Large intestine (tissue), 12 donors: ENCODE measurements at places on chromosomes 13 and 19.

DNA sequence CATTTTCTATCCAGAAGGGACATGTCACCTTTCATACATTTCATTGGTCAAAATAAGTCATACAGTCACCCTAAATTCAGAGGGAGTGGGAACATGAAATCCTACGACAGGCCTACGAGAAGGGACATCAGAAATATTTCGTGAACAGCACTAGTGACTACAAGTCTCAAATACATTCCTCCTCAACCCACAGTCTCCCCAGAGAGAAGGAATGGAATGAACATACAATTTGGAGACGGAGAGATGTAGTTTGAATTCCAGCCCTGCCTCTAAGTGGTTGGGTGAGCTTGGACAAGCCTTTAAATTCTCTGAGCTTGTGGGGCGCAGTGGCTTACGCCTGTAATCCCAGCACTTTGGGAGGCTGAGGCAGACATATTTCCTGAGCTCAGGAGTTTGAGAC lies 9.9 kb downstream of the SERTM1 start:
- H3K27ac ChIP-seq, result no peak overlapping the region
- H3K36me3 ChIP-seq, result no peaks in the 10 kb centered on the region
- no peak for DNase-seq
- no peaks in the 10 kb centered on the region for H3K4me1 ChIP-seq
- H3K27me3 ChIP-seq, result no peaks in the 10 kb centered on the region
- H3K4me3 ChIP-seq, result no peak overlapping the region

DNA sequence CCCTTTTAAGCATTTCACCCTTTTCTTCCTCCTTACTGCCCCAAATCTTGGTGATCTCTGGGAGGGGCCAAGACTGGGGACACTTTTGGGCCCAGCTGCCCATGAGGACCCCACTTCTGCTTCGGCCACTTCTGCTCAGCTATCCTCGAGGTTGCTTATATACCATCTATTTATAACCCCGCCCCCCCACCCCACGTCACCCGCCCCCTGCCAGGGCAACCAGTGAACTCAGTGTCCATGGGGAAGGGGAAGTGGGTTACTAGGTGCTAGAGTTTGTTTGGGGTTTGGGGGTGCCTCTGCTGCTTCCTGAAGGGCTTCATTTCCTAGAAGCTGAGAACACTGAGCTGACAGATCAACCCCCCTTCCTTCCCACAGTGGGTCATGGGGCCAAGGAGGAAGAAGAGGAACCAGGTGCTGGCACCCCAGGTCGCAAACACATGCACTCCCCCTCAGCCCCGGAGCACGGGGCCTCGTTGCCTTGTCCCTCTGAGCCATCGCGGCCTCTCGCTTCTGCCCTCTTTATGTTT lies 6.1 kb upstream of the ADGRE5 start:
- H3K4me1 ChIP-seq, result peaks cover 12% of the 10 kb centered on the region
- DNase-seq, result peak; percentile 39
- peak overlapping the region; percentile 58 for H3K27ac ChIP-seq

- DNase-seq, result no peak
- no peak overlapping the region for H3K27ac ChIP-seq
- H3K27me3 ChIP-seq, result no peaks in the 10 kb centered on the region
- H3K36me3 ChIP-seq, result no peaks in the 10 kb centered on the region
- H3K4me1 ChIP-seq, result no peaks in the 10 kb centered on the region
Measured at GRCh38 chr13:101639711-101640110, 187.2 kb downstream of the ITGBL1 start.

GRCh38 chr19:41501854-41502253 lies 58.9 kb downstream of the ERICH4 start:
- no peak for DNase-seq
- H3K4me3 ChIP-seq, result no peak overlapping the region
- no peaks in the 10 kb centered on the region for H3K4me1 ChIP-seq
- H3K27me3 ChIP-seq, result peaks cover 2% of the 10 kb centered on the region

DNA sequence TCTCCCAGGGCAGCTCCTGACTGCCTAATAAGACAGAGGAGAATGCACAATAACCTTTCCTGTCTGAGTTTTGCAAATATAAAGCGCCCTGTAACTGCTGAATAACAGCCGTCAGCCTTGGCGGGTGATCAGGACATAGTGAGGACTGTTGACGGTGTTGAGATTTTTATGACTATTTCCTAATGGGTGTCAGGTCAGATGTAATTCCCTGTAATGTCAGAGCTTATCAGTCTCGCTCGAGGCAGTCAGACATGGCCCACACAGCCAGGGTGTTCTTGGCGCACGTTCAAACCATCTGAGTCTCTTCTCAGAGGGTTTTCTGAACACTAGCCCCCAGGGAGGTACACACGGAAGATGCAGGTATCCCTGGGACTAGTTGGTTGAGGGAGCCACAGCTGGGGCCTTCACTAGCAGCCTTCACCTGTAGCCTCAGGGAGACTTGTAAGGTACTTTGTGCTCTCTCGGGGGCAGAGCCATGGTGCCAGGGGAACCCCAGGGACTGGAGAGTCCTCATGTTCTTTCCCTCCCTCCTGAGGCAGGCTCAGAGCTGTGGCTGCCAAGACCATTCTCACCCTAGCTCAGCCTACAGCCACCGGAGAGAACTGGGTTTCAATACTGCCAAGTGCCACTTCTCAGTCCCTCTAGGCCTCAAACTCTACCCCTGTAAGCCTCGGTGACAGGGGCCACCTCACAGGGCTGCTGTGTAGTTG lies 213.1 kb downstream of the UQCRFS1 start:
- H3K4me1 ChIP-seq, result no peaks in the 10 kb centered on the region
- no peak overlapping the region for H3K4me3 ChIP-seq
- H3K27me3 ChIP-seq, result no peaks in the 10 kb centered on the region

DNA sequence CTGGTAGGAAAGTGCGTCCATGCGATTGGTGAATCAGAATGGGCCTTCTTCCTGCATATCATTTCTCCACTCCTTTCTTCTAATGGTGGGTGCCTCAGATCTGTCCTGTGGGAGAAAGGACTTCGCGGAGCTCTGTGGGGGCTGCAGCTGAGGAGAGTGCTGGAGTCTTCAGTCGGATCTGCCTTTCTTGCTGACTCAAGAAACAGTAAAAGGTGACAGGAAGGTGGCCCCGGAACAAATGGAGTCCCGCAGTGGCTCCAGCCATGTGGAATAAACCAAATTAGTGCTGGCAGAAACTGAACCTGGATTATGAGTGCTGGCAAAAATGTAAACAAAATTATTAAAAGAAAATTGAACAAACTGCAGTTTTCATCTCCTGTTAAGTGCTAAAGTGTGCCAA lies 15.1 kb upstream of the GAS6 start:
- DNase-seq, result no peak
- H3K4me1 ChIP-seq, result peaks cover 2% of the 10 kb centered on the region
- H3K4me3 ChIP-seq, result no peak overlapping the region
- no peaks in the 10 kb centered on the region for H3K36me3 ChIP-seq

DNA sequence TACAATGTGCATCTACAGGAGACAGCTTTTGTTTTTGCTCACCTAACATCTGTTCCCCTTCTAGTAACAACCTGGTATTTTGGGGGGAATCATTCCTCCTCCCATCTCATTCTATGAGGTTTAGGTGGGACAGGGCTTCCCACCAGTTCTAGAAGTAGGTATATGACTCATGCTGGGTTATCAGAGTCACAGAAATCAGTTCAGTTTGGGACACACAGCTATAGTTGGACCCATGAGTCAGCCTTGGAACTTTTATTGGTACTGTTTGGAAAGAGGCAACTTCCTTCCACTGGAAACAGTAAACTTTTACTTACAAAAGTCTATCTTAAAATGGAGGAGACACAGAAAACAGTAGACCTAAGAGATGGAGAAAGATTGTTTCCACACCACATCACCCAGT lies 185.5 kb downstream of the DNAJC3 start:
- no peak for DNase-seq
- H3K27me3 ChIP-seq, result no peaks in the 10 kb centered on the region
- peaks cover 4% of the 10 kb centered on the region for H3K36me3 ChIP-seq
- H3K4me1 ChIP-seq, result no peaks in the 10 kb centered on the region

DNA sequence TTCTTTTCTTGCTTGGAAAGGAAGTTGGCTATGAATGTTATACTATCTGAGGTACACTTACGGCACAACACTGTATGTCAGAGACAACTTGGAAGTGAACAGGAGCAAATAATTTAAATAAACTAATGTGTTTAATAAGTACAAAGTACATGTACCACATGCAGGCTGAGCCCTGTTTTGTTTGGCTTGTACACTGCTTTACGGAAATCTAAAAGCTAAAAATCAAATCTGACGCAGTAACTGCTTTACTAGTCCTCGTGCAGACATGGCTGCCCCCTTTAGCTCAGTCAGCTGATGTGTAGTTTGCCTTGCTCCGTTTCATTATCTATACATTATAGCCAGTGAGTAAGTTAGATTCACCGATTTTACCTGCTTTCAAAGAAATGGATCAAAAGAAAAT lies 36.5 kb downstream of the TDRD3 start:
- H3K27me3 ChIP-seq, result no peaks in the 10 kb centered on the region
- H3K4me3 ChIP-seq, result no peak overlapping the region
- H3K4me1 ChIP-seq, result no peaks in the 10 kb centered on the region
- H3K36me3 ChIP-seq, result no peaks in the 10 kb centered on the region
- DNase-seq, result no peak

DNA sequence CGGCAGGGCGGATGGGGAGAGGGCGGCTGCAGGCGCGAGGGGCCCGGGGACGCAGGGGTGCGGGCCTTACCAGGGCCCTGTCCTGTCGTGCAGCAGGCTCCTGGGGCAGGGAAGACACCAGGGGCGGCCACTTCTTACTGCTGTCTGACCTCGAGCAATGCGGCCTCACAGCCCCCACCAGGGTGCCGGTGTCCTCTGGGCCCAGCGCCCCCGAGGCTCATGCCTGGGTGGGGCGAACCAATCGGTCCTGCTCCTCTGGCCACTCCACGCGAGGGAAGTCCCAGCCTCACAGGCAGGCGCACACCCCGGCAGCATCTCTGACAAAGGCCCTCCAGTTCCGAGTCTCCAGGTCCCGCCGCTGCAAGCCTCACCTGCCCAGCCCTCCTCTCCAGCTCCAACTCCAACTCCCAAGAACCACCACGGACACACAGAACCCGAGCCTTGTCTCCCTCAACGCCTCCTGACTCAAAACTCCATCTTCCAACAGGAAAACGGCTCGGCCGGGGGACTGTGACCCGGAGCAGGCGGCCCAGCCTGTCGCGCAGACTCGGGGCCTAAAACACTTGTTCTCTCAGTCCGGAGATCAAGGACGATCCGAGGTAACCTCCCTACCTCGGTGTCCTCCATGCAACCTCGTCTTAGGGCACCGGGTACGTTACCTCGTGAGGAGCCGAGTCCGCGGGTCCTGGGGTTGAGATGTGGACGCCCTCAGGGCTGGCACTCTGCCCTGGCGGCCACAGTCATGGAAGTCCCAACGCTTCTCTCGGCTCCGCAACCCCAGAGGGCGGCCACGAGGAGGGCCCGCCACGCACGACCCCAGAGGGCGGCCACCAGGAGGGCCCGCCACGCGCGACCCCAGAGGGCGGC lies 6.5 kb downstream of the FGF22 start:
- H3K4me3 ChIP-seq, result no peak overlapping the region
- no peaks in the 10 kb centered on the region for H3K27me3 ChIP-seq
- no peak overlapping the region for H3K27ac ChIP-seq
- no peak for DNase-seq

- no peaks in the 10 kb centered on the region for H3K36me3 ChIP-seq
- H3K4me3 ChIP-seq, result no peak overlapping the region
- H3K27ac ChIP-seq, result no peak overlapping the region
- H3K4me1 ChIP-seq, result no peaks in the 10 kb centered on the region
- peaks cover 13% of the 10 kb centered on the region for H3K27me3 ChIP-seq
Measured at GRCh38 chr19:3145909-3146676, 10.3 kb downstream of the GNA15 start.

DNA sequence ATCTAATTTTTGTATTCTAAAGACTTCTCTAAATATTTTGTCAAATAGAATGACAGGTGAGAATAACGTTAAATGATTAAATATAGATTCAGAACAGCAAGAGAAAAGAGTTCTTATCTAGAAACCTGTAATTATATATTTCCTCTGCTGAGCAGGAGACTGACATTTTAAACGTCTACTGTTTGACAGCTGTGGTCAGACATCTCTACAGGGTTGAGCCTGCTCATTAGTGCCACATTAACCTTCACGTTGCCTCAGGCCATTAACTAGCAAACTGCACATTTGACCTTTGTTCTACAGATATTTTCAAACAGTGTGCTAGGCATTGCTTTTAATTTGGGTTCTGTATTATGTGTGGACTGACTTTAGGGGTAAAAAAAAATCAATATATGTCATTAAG lies 347.5 kb downstream of the GPC5 start:
- no peak overlapping the region for H3K4me3 ChIP-seq
- no peaks in the 10 kb centered on the region for H3K27me3 ChIP-seq
- H3K36me3 ChIP-seq, result no peaks in the 10 kb centered on the region
- H3K27ac ChIP-seq, result peak overlapping the region; percentile 9
- no peak for DNase-seq

- no peak overlapping the region for H3K4me3 ChIP-seq
- DNase-seq, result no peak
- H3K27ac ChIP-seq, result no peak overlapping the region
- no peaks in the 10 kb centered on the region for H3K27me3 ChIP-seq
- H3K36me3 ChIP-seq, result no peaks in the 10 kb centered on the region
- H3K4me1 ChIP-seq, result no peaks in the 10 kb centered on the region
Measured at GRCh38 chr19:35344511-35345031, 3.1 kb upstream of the FFAR1 start.
